Naive thymus-derived CD8-positive, alpha-beta T cell (primary cell): ENCODE measurements at places on chromosomes 5 and 9.

DNA sequence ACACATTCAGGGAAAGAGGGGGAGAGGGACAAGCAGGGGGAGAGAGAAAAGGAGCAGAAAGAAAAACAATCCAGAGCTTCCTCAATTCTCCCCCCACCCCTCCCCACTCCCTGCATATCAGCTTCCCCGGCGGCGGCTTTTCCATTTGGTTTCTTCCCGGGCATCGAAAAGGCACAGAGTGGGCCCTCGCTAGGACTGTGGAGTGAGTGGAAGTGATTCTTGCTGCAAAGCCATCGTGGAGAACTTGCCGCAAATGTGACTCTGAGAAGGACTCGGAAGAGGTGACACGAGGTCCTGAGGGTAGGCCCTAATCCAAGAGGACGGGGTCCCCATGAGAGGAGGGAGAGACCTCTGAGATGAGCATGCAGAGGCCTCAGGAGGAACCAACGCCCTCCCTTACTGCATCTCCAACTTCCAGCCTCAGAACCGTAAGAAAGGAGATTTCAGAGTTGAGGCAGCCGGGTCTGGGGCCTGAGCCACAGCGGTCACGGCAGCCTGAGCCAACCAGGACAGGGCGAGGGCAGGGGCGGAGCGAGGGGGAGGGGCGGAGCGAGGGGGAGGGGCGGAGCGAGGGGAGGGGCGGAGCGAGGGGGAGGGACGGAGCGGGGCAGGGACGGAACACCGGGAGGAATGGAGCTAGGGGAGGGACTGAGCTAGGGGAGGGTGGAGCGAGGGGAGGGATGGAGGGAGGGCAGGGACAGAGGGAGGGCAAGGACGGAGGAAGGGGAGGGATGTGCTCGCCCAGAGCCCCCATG lies 21.2 kb upstream of the SARDH start:
- no peak for DNase-seq

GRCh38 chr5:110195288-110195687 lies 505.6 kb downstream of the MAN2A1 start:
- no peak for DNase-seq

DNA sequence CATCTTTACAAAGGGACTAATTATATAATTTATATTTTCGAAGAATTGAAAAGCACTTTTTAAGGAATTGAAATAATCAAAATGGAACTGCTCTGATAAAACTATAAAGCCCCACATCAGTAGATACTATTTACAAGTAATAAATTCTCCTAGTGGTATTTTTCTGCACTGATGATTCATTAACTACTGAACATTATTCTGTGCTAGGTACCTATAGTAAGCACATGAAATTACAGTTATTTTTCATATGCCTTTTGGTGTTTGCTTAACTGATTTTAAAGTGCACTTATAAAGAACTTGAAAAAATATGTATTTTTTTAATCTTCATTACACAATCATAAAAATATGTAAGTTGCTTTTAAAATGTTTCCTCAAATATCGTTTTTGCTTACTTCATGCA lies 123.0 kb downstream of the MAN2A1 start:
- no peak for DNase-seq

DNA sequence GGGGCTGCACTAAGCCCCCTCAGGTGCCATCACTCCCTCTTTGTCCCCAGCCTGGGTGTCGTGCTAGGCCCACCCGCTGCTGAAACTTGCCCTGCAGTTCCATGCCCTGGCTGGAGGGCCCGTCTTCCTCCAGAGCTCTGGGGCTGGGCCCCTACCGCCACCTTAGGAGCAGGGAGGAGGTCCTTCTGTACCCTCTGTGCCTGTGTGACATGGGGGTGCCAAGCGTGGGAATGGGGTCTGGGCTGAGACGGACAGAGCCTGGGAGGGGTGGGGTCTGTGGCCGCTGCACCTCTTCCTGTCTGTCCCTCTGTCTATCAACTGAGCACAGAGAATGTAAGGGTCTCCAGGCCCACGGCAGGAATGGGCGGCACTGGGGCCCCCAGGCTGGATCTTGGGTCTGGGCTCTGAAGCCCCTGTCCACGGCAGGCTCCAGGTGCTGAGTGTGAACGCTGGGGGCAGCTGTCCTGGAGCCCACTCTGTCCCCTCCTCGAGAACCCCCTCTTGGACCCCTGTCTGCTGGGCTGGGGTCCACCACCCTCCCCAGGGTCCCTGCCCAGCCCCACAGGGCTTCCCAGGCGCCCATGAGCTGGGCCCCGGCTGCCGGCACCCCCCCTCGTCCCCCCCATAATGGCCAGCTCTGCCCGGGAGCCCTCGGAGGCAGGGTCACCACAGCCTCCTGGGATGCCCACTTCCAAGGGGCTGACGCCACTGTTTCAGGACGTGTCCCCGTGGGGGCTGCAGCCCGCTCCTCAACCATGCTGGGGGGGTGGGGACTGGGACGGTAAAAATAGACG lies 15.8 kb upstream of the NRARP start:
- no peak for DNase-seq

GRCh38 chr5:15373151-15373550 lies 126.8 kb upstream of the FBXL7 start:
- no peak for DNase-seq

DNA sequence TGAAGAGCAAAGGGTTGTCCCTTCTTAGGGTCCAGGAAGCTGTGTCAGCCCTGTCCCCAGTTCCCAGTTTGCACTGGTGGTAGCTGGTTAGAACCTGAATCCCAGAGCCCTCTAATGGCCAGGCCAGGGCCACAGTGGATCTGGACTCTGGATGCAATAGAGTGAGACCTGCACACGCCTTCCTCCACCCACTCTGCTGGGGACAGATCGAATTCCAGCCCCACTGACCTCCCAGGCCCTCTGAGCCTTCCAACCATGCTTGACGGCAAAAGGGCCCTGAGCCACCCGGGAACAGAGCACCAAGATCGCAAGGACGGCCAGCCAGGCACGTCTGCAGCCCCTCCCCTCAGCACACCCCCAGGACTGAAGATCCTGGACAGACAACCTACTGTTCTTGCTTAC lies 23.7 kb downstream of the NAIF1 start:
- DNase-seq = no peak

DNA sequence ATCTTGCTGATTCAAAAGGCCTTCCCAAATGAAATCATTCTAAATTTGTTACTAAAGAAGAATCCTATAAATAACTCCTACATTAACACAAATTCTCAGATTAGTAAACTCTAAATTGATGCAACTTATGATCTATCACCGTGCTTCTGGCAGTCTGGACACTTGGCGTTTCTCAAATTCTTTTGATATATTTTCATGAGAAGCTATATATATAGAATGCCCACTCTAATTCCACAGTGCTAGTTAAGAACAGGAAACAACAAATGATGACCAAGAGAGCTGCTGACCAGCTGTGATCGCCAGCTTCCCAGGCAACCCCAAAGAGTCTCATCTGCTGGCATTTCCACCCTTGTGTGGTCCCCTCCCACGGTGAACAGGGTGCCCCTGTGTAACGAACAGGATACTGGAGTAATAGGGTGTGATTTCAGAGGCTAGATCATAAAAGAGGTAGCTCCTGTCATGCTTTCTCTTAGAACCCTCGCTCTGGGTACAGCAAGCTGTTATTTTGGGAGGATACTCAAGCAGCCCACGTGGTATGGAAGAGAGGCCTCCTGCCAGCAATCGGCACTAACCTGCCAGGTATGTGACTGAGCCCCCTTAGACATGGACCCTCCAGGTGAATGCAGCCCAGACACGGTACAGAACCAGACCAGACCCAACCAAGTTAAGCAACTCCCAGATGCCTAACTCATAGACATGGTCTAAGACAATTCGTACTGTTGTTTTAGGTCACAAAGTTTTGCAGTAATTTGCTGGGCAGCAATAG lies 64.7 kb downstream of the CDC14B start:
- DNase-seq = no peak

DNA sequence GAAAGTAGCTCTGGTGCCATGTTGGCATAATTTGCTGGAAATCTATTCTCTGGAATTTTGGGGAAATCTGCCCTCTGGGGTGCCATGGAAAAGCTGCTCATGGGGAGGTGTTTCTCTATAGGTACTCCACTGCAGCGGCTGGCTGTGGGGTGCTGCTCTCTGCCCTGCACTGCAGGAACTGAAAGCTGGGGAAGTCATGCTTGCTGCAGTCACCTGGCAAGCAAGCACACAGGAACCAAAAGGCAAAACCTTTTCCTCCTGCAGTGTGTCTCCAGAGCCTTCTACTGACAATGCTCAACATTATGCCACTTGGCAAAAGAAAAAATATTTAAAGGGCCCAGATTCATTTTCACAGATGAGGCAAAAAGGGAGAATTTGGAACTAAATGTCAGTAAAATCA lies 25.8 kb upstream of the CARNMT1 start:
- no peak for DNase-seq

DNA sequence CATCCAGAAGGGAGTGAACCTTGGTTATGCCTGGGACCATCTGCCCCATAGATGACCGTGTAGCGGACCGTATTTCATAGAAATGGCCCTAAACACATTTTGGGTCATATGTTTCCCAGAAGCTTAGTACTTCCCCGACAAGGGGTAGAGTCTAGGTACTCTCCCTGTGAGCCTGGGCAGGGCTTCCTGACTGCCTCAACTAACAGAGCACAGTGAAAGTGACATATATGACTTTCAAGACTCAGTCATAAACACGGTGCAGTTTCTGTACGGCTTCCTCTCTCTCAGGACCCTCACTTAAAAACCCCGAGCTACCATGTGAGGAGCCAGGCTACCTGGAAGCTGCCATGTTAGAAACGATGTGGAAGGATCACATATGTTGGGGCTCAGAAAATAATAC lies 20.9 kb downstream of the C9orf57 start:
- DNase-seq = no peak

GRCh38 chr9:9764821-9765220 lies 848.0 kb downstream of the PTPRD start:
- no peak for DNase-seq

DNA sequence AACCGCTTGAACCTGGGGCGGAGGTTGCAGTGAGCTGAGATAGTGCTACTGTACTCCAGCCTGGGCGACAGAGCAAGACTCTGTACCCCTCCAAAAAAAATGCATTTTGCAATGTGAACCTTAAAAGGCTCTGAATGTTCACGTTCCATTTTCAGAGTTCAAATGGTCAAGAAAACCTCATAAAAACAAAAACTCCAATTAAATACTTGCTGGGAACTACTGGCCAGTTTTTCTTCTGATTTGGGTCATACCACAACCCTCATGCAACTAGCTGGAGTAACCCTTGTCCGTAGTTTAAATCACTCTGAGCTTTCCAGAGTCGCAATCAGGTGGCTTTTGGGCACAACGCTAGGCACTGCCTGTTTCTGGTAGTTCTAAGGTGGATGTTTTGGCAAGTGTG lies 2.3 kb upstream of the OTULINL start:
- no peak for DNase-seq

- no peak for DNase-seq
These were observed 373.1 kb upstream of the SMC2 start for GRCh38 chr9:103721056-103721455.

DNA sequence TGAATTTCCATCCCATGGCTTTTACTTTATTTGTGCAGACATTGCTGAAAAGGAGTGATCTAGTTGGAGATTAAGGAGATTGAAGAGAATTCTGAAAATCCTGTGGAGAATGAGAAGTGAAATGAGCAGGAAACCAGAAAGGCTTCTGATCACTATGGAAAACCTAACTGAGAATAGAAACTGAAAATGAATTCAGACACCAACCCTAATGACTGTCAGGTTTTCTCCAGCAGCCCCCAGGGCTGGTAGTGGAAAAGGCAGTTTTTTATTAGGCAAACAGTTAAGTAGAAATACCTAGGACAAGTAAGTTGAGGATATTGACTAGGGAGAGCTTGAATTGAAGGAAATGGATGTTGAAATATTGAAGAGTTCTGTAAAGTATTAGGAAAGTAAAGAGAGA lies 14.7 kb upstream of the ARRDC3 start:
- no peak for DNase-seq
